ENCODE measurements at places on chromosomes 13 and 19.

DNA sequence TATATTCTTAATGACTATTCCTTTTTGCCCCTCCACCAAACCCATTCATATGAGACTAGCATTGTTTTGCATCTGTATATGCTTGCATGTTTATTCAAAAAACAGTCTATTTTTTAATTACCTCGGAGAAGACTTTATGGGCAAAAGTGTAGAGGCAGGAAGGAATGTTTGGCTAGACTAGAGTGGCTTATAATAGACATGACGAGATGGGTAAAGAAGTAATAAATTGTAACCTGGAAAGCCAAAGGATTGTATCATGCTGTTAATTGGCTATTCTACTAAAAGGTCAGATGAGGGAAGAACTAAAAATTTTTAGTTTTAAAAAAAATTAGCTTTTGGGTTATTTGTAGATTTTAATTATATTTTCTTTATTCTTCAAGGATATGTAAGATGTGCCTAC, 91.1 kb downstream of the FNDC3A start:
- DNase-seq = no peak

- no peak for DNase-seq
Measured at GRCh38 chr13:107284173-107284572, 716.2 kb upstream of the ARGLU1 start.

- DNase-seq = peak; percentile 43
Measured at GRCh38 chr13:26132756-26133155, 80.9 kb upstream of the SHISA2 start.

DNA sequence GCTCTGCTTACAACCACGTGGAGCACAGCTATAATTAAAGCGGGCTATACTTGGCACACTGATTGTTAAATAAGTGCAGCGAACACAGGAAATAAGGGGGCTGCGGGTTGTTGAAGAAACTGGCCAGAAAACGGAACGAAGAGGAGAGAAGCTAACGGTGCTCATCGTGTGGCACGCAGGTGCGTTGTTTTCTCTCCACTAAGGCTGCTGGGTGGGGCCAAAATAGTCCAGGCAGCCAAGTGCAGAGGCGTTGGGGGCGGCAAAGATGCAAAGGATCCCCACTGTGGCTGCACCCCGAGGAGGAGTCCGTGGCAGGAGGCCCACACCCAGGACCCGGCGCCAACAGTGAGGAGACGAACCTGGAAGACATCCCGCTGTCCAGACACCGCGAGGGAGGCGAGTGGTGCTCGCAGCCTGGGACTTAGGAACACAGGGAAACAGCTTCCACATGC, 8.1 kb upstream of the ARL11 start:
- no peak for DNase-seq

DNA sequence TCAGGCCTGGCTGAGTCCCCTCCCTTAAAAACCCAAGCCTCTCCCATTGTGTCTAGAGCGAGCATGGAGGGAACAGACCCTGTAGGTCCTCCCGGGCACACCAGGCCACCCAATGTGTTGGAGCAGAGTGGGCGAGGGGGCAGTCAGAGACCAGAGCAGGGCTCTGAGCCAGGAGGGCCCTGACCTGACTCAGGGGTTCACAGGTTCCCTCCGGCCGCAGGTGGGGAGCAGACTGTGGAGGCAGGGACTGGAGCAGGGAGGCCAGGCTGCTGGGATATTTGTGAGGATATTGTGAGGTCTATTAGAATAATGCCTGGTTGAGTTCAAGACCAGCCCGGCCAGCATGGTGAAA, 1.6 kb upstream of the TYROBP start:
- DNase-seq = no peak

DNA sequence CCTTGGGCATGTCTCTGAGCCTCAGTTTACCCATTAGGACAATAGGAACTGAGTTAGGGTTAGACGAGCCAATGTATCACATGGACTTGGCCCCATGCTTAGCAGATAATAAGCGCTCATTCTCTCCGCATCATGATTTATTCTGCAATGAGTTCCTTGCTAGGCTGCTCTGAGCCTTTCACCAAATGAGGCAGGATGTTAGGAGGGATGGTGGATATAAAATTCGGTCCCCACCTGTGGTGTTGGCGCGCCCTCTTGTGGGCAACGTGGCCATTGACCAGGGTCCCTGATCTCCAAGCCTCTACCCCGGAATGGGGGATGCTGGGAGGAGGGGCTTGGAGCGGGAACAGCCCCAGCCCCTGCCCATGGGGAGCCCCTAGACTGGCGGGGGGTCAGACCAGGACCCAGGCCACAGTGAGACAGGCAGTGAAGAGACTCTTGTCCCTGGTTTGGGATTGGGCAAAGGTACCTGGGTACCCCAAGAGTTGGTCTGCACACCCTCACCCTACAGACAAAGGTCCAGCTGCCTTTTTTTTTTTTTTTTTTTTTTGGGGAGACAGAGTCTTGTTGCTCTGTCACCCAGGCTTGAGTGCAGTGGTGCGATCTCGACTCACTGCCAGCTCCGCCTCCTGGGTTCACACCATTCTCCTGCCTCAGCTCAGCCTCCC, 43.9 kb downstream of the CERS4 start:
- peak; percentile 93 for DNase-seq

DNA sequence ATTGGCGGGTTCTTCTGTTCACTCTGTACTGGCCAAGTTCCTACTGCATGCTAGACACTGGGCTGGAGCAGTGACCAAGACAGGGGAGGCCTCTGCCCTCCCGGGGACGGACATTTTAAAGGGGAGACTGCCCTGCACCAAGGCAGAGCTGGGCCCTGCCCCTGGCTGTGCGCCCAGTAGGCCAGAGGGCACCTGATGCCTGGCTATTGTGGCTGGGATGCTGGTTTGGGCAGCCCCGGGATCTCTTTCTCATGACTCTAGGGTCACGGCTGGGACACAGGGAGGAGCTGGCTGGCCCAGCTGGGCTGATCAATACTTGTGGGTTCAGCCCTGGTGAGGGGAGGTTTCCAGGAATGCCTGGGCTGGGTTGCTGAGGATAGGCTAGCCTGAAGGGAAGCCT, 17.7 kb downstream of the LIPE start:
- DNase-seq = no peak

GRCh38 chr13:110562696-110563462, 1.4 kb upstream of the RAB20 start:
- no peak for DNase-seq

- DNase-seq = no peak
Measured at GRCh38 chr19:42442833-42443232, at the start of gene CXCL17. Gene CXCL17 (minus strand): TSS chr19:42442946. CDS start chr19:42442832, 114 bp downstream.

DNA sequence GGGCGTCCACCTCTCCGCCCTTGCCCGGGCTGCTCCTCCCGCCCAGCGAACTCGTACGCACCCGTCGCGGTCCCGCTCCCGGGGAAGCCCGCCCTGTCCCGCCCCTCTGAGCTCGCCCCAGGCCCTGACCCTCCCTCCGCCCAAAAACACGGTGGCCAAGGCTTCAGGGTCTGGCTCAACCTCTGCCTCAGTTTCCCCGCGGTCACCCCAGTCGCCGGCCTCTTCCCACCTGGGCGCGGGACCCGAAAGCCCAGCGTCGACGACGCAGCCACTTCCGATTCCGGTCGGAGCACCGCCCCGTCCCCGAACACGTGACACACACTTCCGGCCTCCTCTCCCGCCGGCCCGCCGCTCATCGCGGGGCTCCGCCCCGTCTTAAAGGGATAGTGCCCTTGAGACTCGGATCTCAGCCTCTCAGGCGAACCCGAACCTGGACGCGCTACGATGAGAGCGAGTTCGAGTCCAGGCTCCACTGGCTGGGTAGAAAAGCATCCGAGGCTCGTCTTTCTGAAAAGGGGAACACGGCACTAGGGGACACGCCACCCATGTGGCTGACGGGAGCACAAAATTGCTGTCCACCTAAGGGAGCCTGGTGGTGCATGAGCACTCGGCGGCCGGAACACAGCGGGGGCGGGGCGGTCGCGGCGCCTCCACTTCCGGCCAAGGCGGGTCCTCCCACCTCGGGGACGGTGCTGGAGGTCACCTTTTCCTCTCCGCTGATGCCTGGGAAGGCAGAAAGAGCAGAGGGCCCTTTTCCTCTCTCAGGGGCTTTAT, at the start of gene C19orf25:
Gene C19orf25, minus strand, starts transcription at position 282 of the 774 bp plus-strand sequence. CDS start 312 bp downstream, outside the sequence.
- DNase-seq = peak; percentile 94

DNA sequence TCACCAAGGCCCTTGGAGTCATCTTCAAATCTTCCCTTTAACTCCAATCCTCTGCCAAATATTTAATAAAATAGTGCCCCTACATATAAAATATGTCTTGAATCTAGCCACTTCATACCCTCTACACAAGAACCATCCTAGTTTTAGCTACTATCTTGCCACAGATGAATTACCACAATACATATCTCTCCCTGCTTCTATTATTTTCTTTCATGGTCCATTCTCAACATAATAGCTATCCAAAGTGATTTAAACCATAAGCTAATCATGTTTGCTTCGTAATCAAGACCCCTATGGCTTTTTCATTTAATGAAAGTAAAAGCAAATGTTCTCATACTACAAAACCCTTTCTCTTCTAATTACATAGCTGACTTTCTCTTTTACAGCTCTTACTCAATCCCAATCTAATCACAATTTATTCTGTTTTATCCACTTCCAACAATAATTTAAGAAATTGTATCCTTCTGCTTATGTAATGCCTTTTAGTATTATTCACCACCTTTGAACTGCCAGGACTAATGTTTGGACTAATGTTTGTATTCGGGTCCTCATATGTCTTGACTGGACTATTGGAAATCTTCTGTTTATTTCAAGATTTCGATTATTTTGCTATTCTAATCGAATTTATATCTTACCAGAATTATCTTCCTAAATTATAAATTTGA, 412.0 kb downstream of the SLITRK1 start:
- no peak for DNase-seq

DNA sequence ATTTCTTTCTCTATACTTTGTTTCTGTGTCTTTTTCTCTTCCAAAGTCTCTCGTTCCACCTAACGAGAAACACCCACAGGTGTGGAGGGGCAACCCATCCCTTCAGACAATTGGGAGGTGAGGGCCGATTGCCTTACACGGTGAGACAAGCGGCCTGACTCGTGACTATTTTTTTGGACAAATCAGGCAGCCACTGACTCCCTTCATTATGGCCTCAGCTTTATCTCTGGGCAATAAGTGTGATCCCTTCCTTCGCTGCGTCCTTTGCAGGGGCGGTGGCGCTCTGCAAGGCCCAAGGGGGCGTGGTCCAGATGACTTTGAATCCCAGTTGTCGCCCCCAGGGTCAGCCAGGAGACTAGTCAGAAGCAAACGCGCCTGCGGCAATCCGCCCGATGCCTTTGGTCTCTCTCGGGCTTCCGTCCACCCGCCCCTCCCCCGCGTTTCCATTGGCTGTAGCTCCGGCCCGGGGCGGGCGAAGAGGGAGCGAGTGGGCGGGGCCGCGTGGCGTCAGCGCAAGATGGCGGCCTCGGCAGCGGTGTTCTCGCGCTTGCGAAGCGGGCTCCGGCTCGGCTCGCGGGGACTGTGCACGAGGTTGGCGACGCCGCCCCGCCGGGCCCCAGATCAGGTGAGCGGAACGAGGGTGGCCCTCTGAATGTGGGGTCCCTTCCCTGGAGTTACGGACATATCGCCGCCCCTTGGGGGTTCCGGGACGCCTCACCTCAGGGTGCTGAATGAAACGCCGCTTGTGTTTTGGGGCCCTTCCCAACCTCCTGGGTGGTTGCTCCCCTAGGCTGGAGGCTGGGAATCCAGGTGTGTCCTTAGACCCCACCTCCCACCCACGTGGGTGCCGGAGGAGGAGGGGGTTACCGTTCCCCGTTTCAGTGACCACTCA, at the start of gene TIMM50:
Gene TIMM50, plus strand, starts transcription at position 502 of the 892 bp plus-strand sequence. Its CDS starts 16 bp downstream, at position 518.
- DNase-seq = peak; percentile 99

- DNase-seq = no peak
Measured at GRCh38 chr19:3809881-3810707, 23.9 kb upstream of the MATK start.

DNA sequence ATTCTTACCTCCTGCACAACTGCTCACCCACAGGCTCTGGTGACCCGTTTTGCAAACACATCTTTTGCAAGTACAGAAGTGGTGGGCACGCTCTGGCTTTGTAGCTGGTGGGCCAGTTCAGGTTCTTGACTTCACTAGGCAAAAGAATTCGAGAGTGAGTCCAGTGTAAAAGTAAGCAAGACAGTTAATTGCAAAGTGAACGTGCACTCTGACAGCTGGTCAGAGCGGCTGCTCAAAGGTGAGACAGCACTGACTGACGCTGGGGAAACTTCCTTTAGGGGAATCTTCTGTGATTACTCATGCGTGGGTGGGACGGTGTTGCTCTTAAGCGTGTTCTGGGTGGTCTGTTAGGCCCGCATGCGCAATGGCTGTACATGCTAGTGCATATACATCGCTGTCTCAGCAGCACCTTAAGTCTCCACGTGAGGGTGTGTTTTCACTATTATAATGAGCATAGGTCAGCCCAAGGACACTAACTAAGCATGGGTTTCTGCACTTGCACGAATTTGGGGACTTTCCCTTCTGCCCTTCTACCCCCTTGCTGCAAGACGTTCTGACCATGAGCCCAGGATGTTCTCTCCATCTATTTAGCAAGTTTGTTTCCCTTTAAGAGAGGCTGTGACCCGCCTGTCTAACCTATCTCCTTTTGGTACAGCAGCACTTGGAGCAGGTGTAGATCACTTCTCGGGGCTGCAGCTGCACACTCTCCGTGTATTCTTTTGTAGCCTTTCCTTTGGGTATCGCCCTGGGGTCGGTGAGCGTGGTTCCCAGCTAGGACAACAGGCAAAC, 30.2 kb upstream of the CD33 start:
- no peak for DNase-seq

- no peak for DNase-seq
Measured at GRCh38 chr13:75838366-75839005, 202.4 kb downstream of the LMO7 start.

GRCh38 chr19:54616057-54616456, 14.2 kb upstream of the LILRB1 start:
- no peak for DNase-seq

DNA sequence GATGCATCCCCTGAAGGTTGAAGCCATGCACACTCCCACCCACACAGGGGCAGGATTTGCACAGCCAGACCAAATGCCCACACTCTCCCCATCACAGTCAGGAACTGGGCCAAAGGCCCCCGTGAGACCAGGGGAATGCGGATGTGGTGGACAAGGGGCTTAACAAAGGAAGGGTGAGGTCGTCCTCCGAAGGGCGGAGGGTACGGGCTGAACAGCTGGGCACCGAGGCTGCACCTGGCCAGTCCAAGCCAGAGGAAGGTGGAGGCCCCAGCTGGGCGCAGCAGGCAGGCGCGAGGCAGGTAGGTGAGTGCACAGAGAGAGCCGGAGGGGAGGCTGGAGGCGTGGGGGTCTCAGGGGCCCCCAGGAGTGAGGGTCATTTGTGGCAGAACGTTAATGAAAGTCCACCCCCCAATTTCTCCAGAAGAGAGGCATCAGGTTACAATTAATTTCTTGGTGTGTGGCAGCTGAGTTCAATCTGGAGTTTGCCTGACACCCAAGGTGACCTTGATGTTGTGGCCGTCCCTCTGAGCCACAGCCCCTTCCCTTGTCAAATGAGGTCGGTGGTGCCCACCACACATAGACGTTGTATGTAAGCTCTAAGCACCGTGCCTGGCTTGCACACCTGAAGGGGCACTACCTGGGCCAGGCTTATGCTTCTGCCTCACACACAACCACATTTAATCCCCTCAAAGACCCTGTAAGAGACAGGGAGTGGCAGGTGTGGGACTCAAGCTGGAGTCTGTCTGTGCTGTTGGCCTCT, 2.9 kb downstream of the KLK15 start:
- no peak for DNase-seq

GRCh38 chr19:2610637-2611482, 91.6 kb downstream of the GNG7 start:
- peak; percentile 94 for DNase-seq

- DNase-seq = no peak
Measured at GRCh38 chr13:42215578-42216421, 56.2 kb upstream of the AKAP11 start.
